ENCODE measurements at places on chromosomes 4 and X. TPM values are rescaled to one million over a fixed set of nuclear protein-coding genes. Genes with fewer than 3 reads are reported as not detected.

The TMPRSS11D gene
- not detected for total RNA-seq

- H3K36me3 ChIP-seq = no peaks in the 10 kb centered on the region
- H3K27ac ChIP-seq = no peak overlapping the region
- no peaks in the 10 kb centered on the region for H3K4me1 ChIP-seq
- no peaks in the 10 kb centered on the region for H3K27me3 ChIP-seq
- H3K4me3 ChIP-seq = no peak overlapping the region
These were observed 251.7 kb upstream of the GNPDA2 start for GRCh38 chr4:44978020-44978419.

- DNase-seq = no peak
- H3K27ac ChIP-seq = no peak overlapping the region
- H3K36me3 ChIP-seq = no peaks in the 10 kb centered on the region
- no peak overlapping the region for H3K4me3 ChIP-seq
These were observed 23.3 kb downstream of the SHROOM3 start for GRCh38 chr4:76458297-76458696.

DNA sequence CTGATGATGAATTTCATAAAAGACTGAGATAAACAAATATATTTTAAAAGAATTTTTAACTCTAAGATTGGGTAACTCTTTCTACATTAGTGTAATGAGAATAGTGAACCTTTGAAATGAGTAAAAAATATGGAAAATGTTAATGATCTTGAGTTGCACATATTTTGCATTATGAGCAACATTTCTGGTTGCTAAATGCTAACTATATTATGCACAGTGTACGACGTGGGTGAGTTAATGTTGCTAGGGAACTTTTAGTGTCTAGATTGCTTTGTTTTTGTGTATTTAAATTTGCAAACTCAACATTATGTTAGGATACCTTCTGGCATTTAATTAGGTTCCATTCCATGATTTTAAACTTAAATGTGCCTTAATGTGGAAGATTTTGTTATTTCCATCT is 612.9 kb upstream of the GALNT7 start:
- DNase-seq = no peak
- H3K27me3 ChIP-seq = no peaks in the 10 kb centered on the region
- H3K36me3 ChIP-seq = no peaks in the 10 kb centered on the region
- no peaks in the 10 kb centered on the region for H3K4me1 ChIP-seq

GRCh38 chr4:116243431-116243830 is 841.9 kb downstream of the TRAM1L1 start:
- no peak for DNase-seq
- H3K36me3 ChIP-seq = no peaks in the 10 kb centered on the region
- no peaks in the 10 kb centered on the region for H3K27me3 ChIP-seq

The SPANXN4 gene
- not detected for total RNA-seq

DNA sequence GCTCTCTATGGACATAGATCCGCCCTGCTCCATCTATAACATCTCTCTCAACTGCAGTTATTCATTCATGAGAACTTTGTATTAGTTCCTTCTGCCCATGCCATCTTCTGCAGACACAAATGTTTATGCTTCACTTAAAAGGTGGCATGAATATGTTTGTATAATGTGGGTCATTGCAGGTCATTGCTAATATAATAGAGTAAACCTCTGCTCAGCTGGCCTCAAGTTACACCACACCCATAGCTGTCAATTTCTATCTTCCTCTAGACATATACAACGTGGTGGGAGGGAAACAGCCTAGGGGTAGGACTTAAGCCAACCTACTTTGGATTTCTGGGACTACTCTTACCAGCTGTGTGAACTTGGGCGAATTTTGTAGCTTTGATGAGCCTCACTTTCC is 129.8 kb downstream of the ATXN3L start:
- DNase-seq = no peak
- H3K36me3 ChIP-seq = no peaks in the 10 kb centered on the region
- H3K27me3 ChIP-seq = no peaks in the 10 kb centered on the region
- H3K27ac ChIP-seq = no peak overlapping the region

GRCh38 chr4:47498899-47499298 is 13.8 kb downstream of the ATP10D start:
- no peak overlapping the region for H3K4me3 ChIP-seq
- no peak overlapping the region for H3K27ac ChIP-seq
- no peaks in the 10 kb centered on the region for H3K36me3 ChIP-seq
- no peak for DNase-seq
- no peaks in the 10 kb centered on the region for H3K27me3 ChIP-seq

DNA sequence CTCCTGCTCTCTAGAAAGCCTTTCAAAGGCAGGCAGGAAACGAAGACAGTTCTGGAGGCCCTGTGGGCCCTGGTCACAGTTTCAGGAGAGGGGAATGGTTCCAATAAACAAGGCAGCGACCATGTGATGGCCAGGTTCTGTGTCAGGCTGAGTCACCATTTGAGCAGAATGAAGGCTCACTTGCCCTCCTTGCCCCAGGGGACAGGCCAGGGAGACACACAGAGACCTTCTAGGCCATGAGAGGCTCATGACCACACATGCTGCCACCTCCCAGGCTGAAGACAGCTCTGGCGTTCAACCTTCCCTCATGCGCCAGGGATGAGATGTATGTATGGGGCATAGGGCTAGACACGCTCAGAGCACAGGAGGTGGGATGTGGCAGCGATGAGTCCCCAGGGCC is 22.9 kb upstream of the TRIM2 start:
- DNase-seq = no peak
- no peaks in the 10 kb centered on the region for H3K36me3 ChIP-seq
- no peaks in the 10 kb centered on the region for H3K4me1 ChIP-seq
- H3K27ac ChIP-seq = no peak overlapping the region
- H3K4me3 ChIP-seq = no peak overlapping the region

DNA sequence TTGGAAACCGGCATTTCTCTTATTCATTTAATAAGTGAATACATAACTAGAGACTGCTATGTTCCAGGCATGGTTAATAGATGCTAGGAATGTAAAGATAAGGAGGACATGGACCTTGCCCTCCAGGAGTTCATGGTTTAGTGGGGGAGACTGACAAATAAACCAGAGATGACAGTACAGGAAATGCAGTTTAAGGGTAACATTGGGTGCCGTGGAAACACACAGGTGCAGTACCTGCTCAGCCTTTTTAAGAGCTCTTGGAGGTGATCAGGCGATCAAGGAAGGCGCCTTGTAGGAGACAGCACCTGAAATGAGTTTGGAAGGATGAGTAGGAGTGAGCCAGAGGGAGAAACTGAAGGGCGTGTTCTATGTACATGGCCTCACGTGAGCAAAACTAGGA is 145.8 kb downstream of the AASDH start:
- no peak overlapping the region for H3K4me3 ChIP-seq
- no peaks in the 10 kb centered on the region for H3K4me1 ChIP-seq
- DNase-seq = no peak
- no peaks in the 10 kb centered on the region for H3K36me3 ChIP-seq
- no peak overlapping the region for H3K27ac ChIP-seq
- H3K27me3 ChIP-seq = no peaks in the 10 kb centered on the region

DNA sequence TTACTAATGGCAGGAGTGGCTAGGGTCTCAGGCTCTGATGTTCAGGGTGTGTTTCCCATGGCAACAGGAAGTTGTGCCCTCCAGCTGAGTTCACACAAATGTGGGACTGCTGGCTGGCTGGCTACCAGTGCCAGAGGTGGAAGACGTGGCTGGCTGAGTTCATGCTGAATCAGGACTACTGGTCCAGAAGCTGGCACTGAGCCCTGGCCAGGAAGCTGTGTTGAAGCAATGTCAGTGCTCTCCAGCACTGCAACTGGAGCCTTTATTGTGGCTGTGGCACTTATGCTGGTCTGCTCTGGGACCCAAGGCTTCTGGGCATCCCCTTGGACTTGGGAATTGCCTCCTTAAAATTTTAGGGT is 42.0 kb upstream of the ZXDA start:
- no peaks in the 10 kb centered on the region for H3K4me1 ChIP-seq
- H3K36me3 ChIP-seq = no peaks in the 10 kb centered on the region
- H3K27ac ChIP-seq = no peak overlapping the region
- DNase-seq = no peak
- H3K4me3 ChIP-seq = no peak overlapping the region
- H3K27me3 ChIP-seq = no peaks in the 10 kb centered on the region

GRCh38 chr4:36763814-36764213 is 480.7 kb upstream of the NWD2 start:
- no peak overlapping the region for H3K27ac ChIP-seq
- H3K4me3 ChIP-seq = no peak overlapping the region
- no peaks in the 10 kb centered on the region for H3K27me3 ChIP-seq
- H3K4me1 ChIP-seq = no peaks in the 10 kb centered on the region

DNA sequence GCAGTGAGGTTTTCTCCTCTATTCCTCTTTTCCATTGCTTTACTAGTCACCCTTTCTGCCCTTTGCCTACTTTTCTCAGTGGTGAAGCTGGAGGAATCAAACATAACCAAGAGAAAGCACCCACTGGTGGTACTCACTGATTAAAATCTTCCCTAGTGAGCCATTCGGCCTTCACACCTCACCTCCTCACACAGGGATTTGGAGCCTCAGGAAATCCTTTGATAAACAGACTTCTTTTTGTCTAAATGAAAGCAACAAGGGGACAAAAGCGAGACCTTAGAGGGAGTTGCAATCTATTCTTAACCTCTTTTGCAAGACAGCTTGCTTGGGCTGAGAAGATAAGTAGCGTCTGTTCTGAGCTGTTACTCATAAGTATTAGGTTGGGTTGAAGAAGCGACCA is 572.6 kb downstream of the ZNF674 start:
- H3K4me1 ChIP-seq = no peaks in the 10 kb centered on the region
- no peaks in the 10 kb centered on the region for H3K36me3 ChIP-seq
- no peaks in the 10 kb centered on the region for H3K27me3 ChIP-seq
- no peak overlapping the region for H3K4me3 ChIP-seq
- H3K27ac ChIP-seq = no peak overlapping the region
- no peak for DNase-seq

DNA sequence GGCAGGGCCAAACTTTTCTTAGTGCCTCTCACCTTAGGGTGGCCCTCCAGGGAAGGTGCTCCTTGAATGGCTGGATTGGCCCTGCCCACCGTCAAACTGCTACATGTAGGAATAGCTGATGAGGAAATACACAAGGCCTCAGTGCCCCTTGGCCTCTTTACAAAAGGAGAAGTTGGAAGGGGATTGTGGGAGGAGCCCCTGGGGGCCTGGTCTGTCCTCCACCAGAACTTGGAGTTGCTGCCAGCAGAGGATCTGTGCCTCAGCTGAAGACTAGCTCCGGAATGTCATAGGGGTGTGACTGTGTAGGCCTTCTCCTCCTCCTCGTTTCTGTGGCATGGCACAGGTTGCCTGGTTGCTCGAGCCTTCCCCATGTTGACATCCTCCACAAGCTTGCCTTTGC is 142.7 kb downstream of the AMMECR1 start:
- no peak for DNase-seq
- H3K4me3 ChIP-seq = no peak overlapping the region
- no peaks in the 10 kb centered on the region for H3K36me3 ChIP-seq
- H3K27me3 ChIP-seq = no peaks in the 10 kb centered on the region

The DMRTC1B gene
- 1.6 TPM for total RNA-seq

GRCh38 chrX:110143454-110144210 is 140.7 kb downstream of the TMEM164 start:
- no peaks in the 10 kb centered on the region for H3K27me3 ChIP-seq
- no peak overlapping the region for H3K27ac ChIP-seq
- H3K4me3 ChIP-seq = no peak overlapping the region

DNA sequence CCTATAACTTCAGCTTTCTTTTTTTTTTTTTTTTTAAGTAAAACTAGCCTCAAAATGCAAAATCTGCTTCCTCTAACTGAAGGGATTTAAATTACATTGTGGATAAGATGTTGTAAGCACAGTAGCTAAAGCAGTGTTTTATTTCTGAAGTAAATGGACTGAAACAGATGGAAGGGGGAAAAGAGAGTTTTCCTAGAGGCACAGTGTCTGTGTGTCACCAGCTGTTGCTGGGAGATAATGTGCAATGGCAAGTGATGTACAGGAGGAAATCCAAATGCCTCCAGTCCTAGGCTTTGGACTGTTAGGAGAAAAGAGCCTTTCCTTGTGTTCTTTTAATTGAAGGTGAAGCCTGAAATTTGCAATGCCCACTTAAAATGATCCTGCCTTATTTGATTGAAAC is 672.1 kb downstream of the GRXCR1 start:
- H3K36me3 ChIP-seq = no peaks in the 10 kb centered on the region
- DNase-seq = no peak
- no peak overlapping the region for H3K4me3 ChIP-seq
- no peaks in the 10 kb centered on the region for H3K4me1 ChIP-seq

- H3K27me3 ChIP-seq = no peaks in the 10 kb centered on the region
- no peak overlapping the region for H3K4me3 ChIP-seq
- H3K27ac ChIP-seq = no peak overlapping the region
- DNase-seq = no peak
These were observed 96.0 kb downstream of the FANCB start for GRCh38 chrX:14776901-14777300.

GRCh38 chr4:104693601-104694201 is 199.0 kb upstream of the CXXC4 start:
- H3K4me1 ChIP-seq = no peaks in the 10 kb centered on the region
- no peaks in the 10 kb centered on the region for H3K36me3 ChIP-seq
- no peak overlapping the region for H3K27ac ChIP-seq
- no peak overlapping the region for H3K4me3 ChIP-seq

- no peaks in the 10 kb centered on the region for H3K4me1 ChIP-seq
- H3K36me3 ChIP-seq = no peaks in the 10 kb centered on the region
- no peaks in the 10 kb centered on the region for H3K27me3 ChIP-seq
- no peak overlapping the region for H3K4me3 ChIP-seq
These were observed 345.9 kb upstream of the NOCT start for GRCh38 chr4:138669479-138670315.

DNA sequence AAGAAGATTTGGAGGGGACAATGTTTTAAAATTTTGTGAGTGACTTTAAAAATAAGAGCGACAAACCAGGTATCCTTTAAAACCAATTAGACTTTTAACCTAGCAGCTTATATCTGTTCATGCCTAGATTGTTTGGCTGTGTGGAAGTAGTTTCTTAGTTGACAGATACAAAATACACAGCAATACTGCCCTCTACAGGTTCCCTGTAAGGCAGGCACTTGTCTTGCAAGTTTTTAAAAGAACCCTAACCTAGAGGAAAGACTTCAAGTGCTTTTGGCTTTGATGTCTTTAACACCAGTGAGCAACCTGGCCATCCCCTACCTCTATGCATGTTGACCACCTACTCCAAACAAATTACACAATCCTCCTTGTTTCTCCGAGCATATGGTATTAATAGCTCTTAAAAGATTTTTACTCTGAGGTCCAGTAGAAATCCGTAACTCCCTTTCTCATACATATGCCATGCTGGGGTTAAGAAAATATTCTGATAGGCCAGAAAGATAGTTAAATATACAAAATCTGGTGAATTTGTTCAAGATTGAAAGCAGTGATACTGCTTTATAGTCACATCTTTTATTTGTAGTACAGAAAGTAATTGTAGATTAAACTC is 273.0 kb downstream of the ARHGAP24 start:
- H3K4me1 ChIP-seq = no peaks in the 10 kb centered on the region
- H3K27ac ChIP-seq = no peak overlapping the region
- H3K4me3 ChIP-seq = no peak overlapping the region

- H3K4me1 ChIP-seq = no peaks in the 10 kb centered on the region
- H3K27ac ChIP-seq = no peak overlapping the region
- no peak for DNase-seq
- H3K27me3 ChIP-seq = no peaks in the 10 kb centered on the region
- H3K36me3 ChIP-seq = no peaks in the 10 kb centered on the region
- H3K4me3 ChIP-seq = no peak overlapping the region
These were observed 36.3 kb downstream of the NAT8L start for GRCh38 chr4:2095236-2096072.

The TEX13C gene
- not detected for total RNA-seq

Measured in naive thymus-derived CD4-positive, alpha-beta T cell (primary cell).